ENCODE measurements at places on chromosomes 6 and 20. TPM values are rescaled to one million over a fixed set of nuclear protein-coding genes. Genes with fewer than 3 reads are reported as not detected.

DNA sequence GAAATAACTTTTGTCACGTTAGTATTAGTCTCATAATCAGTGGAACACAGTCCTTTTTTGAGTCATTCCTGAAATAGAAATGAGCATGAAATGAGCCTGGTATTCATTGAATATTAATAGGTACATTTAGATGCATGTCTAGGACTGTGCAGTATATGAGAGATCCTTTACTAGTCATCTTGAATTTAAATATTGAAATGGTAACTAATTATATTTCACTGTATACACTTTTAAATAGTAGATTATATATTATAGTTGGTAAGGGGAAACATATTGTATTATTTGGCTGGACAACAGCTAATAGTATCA lies 59.4 kb downstream of the RSPO3 start:
- no peak for DNase-seq

Gene SIM1
- 11.2 TPM for polyA plus RNA-seq

DNA sequence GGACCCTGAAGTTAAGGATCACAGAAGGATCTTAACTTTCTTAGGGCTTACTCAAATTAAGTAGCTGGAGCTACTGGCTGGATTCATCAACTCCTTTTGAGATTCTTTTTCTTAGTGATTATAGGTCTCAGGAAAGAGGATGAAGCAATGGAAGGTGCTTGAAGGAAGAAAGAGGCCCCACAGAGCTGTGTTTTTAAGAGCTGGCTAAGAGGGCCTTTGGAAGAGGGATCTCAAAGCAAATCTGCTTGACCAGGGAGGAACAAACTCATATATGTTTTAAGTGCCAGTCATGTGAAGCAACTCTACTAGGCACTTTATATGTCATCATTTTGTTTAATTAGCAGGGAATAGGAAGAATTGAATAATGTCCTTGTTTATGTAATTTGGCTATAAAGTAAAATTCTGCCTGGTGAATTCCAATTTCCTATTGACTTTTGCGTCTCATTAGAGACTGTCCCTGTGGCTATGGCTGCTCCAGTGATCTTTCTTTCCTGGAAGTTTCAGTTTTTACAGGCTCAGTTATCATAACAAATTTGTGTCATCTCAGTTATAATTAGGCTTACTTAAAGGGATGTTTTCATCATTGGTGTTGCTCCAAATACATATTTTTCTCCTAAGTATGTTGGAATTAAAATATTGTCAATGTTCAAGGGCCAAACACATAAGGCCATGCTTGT lies 222.8 kb upstream of the CITED2 start:
- no peak for DNase-seq

GRCh38 chr20:57514273-57514751 lies 10.6 kb downstream of the CTCFL start:
- DNase-seq = peak; percentile 45

DNA sequence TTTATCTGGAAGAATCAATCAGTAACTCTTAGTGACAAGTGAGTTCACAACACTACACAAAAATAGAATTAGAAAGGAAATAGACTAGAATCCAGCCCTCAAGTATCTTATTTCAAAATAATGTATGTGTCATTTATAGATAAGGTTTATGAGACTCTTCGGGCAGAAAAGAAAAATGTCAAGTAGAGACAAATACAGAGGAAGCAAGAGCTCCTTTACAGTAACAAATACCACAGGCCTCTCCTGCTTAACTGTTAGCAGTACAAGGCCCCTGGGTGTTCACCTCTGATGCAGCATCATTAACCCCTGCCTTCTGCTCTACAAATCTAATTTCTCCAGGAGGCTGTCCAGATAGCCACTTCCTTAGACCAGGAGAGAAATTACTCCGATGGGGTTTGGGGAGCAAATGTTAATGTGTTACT lies 76.7 kb downstream of the UBE3D start:
- DNase-seq = no peak

GRCh38 chr6:84860509-84860908 lies 96.1 kb upstream of the TBX18 start:
- DNase-seq = no peak

Gene ISM1
- polyA plus RNA-seq = 0.86 TPM

DNA sequence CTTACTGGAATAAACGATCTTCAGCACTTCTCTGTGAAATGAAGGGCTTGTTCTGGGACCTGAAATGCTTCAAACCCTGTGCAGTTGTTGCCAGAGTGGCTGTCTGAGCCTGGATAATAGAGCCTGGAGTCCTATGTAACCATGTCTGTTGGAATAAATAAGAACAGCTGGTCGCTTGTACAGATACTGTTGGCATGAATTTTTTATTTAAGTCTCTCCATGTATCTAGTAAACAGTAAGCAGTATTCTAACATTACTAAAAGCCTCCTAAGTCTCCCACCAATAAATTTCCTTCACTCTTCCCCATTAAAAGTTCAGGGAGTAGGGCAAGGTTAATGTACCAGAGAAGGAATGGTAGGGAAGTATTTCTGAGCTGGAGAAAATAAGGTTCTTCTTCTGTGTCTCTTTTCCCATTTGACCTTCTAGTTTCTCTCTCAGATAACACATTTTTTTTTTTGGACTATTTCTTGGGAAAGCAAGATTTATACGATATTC lies 227.5 kb downstream of the PRL start:
- no peak for DNase-seq

DNA sequence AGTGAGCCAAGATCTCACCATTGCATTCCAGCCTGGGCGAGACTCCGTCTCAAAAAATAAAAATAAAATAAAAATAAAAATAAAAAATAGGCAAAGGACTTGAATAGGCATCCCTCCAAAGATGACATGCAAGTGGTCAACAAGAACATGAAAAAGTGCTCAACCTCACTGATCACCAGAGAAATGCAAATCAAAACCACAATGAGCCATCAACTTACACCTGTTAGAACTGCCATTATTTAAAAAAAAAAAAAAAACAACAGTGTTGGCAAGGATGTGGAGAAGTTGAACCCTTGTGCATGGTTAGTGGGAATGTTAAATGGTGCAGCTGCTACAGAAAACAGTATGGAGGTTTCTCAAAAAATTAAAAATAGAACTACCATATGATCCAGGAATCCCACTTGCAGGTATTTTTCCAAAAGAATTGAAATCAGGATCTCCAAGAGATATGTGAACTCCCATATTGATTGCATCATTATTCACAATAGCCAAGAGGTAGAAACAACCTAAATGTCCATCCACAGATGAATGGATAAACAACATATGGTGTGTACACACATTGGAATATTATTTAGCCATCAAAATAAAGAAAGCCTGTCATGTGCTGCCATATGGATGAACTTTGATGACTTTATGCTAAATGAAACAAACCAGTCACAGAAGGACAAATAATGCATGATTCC lies 2.8 kb downstream of the C20orf203 start:
- DNase-seq = no peak

GRCh38 chr20:5674176-5674660 lies 76.0 kb upstream of the SHLD1 start:
- DNase-seq = no peak

Gene PKIG
- 33.5 TPM for polyA plus RNA-seq

DNA sequence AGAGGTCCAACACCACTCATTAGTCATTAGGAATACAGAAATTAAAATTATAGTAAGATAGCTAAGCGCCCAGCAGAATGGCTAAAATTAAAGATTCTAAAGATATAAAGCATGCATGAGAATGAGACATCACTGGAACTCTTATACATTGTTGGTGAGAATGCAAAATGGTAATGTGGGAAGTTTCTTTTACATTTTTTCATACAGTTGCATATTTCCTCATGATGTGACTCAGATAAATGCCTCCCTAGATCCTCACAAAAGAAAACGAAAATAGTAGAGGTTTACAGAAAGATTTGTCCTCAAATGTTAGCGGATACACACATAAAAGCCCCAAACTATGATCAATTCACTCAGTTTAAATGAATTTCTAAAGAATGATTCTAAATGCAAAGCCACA lies 633.7 kb upstream of the GJE1 start:
- no peak for DNase-seq

GRCh38 chr20:47857569-47858464 lies 72.5 kb upstream of the SULF2 start:
- DNase-seq = peak; percentile 32

DNA sequence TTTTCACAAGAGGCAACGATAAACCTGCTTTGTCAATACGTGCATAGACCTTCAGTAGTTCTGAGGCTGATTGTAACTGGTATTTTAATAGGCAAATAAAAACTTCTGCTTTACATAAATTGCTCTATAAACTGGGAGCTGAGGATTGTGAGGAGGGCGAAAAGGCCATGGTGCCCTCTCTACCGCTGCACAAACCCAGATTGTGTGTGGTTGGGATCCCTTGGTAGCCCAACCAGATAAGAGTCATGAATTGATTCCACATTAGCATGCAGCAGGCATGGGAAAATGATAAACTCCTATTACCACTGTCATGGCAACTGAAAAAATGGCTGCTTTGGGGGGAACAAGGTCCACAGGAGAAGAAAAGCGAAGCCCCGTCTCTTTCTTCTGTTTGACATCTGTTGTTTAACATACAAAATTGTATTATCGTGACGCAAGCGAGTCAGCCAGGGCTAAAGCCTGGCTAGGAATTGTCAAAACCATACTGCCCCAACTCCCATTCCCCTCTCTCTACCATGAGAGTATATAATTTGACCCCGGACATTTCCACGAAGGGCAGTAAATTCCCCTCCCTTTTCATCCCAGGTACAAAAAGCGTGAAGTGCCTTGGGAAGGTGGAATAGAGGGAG lies 157.8 kb upstream of the SALL4 start:
- no peak for DNase-seq

Gene FAXC
- not detected for polyA plus RNA-seq

Gene POLR3F
- 5.1 TPM for polyA plus RNA-seq

DNA sequence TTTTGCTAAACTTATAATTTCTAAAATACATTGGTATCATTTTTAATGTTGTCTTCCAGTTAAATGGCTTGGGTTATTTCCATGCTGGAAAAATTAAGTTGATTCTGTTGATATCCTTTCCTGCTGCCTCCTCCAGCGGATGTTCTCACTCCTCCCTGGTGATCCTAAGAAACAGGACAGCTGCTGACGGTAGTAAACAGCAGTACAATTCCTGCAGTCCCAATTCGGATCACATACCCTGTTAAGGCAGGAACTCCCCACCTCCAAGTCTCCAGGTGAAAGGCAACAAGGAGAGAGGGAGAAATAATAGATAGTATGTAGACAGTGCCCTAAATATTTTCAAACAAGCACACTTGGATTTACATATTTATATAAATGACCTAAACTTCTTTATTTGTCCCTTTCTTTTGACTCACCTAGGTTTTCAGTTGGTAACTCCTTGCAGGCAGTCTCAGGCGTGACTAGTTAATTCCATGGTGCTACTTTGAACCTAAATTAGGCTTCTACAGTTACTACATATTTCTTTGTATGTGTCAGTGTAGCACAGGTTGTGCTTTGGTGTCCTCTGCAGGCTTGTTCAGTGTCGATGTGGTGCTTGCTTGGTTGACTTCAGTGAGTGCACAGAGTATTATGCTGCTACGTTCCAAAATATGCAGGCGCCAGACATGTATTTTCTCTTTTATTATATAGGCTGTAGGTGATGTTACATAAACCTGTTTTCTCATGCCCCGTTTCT lies 126.0 kb downstream of the ADGRB3 start:
- DNase-seq = no peak
